Activated CD4-positive, alpha-beta T cell treated with anti-CD3 and anti-CD28 coated beads, Interleukin-2, amount 50 U/mL, for 48 hours (primary cell): ENCODE measurements at places on chromosomes 7 and 10.

DNA sequence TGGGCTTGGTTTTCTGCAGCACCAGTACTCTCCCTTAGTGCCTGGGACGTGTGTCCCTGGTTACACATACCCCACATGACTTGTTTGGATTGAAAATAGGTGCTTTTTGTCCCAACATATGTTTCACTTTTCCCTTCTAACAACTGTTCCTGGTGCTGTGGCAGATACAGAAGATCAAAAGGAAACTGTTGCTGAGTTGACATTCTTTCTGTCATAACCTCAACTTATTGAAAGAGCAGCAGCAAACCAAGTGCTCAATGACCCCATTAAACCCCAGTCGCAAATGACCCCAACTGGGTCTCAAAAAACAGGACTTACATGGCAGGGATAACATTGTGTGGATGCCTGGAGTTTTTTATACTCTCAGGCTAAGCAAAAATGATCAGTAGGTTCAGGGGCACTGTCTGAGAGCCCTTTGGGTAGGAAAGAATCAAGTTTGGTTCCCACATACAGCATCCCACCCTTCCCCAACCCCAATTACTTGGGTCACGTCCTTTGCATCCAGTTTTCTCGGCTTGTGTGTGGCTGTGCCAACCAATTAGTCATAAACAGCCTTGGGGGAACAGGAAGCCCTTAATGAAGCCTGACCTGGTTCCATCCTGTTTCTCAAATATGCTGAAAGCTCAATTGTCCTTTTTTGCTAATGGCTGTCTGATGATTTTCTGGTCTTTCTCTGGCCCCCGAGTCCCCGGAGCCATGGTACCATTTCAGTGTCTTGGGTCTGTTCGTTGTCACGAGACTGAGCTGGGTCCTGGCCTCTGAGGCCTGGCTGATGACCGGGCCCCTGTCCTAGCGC lies 4.9 kb downstream of the HKDC1 start:
- no peak for DNase-seq

GRCh38 chr10:88459530-88459929 lies 123.6 kb downstream of the RNLS start:
- no peak for DNase-seq

DNA sequence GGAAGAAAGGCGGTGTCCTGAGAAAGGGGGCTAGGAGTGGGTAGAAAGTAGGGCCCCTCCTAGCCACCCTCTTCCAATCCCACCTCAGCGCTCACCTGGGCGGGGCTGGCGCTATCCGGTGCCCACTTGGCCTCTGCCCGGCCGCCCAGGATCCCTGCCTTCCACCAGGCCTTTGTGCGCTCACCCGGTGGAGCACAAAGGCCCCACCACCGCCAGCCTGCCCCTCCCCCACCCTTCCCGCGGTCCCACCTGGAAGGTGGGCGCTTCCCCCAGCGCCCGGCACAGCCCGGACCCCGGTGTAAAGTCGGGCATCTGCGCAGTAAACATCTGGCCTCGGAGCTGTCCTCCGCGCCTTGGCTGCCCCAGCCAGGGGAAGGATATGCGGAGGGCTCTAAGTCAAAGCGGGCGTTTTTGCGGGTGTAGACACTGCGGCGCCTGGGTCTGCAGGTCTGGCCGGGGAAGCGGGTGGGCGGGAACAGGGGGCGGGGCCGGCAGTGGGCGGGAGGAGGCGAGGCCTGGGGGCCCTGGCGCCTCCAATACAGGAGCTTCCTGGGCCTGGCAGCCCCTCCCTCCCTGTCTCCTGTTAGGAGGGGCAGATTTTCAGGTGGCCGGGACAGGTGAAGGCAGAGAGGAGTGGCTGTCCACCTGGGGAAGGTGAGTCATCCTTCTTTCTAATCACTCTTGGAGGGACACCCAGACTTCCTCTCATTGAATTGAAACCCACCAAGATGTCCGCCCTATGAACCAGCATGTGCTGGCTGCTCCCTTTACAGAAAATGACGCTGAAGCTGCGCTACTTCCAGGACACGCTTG lies 49.3 kb downstream of the PNLIPRP2 start:
- no peak for DNase-seq

DNA sequence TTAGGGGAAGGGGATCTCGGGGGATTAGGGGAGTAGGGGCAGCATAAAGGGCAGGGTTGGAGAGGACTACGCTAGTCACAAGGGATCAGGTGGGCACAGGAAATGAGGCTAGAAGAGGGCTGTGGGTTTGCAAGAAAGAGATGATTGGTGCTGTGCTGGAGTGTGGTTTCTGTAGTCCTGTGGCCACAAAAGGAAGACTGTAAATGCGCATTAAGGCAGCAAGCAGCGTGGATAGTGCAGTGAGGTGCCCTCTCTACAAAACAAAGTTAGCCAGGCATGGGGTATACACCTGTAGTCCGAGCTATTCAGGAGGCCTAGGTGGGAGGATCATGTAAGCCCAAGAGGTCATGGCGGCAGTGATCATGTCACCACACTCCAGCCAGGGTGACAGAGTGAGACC lies 212.1 kb downstream of the MLLT10 start:
- no peak for DNase-seq

DNA sequence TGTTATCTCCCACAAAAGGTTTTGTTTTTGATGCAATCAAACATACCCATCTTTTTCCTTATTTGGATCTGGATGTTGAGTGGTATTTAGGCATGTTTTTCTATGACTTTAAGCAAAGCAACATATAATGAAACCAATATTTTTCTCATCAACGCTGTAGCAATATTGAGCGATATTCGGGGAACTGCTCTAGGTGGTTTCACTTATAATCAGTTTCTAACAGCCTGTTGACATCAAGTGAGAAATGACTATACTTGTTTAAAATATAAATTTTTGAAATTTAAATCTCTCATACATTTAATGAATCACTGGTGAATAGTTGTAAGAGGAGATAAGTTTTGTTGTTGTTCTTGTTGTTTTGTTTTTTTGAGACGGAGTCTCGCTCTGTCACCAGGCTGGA lies 52.8 kb upstream of the CCAR1 start:
- no peak for DNase-seq

DNA sequence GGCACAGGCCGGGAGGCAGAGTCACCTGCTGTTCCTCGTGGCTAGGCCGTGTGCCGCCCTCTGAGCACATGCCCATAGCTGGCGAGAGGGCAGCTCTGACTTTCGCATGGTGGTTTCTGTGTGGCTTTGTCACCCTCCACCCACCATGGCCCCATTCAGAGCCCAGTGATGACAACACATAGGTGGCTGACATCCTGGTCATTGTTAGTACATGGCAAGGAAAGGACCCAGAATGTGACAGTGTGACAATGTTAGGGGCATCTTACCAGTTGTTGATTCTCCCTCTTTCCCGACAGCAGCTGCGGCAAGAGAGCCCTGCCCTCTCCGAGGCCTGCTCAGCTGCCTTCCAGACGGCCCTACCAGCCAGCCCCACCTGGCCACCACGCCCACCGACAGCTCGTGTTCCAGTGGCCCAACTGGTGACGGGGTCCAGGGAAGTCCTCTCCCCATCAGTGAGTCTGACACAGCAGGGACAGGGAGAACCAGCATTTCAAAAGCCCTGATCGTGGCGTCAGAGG lies 52.2 kb downstream of the ZNF467 start:
- no peak for DNase-seq

DNA sequence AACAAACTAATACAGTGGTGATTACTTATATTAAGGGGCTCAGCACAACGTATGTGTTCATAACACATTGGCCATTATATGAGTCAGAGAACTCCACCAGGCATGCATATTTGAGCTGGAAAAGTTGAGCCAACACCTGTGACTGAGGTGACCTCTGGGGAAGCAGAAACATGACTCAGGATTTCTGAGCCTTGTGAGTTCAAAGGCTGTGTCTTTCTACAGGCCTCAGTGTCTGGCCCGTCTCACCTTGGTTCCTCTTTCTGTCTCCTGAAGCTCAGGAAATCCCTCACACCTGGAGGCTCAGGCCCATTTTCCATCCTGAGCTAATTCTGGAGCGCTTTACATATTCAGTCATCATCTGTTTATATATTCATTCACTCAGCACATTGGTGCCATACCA lies 230.9 kb upstream of the AGK start:
- DNase-seq = no peak

DNA sequence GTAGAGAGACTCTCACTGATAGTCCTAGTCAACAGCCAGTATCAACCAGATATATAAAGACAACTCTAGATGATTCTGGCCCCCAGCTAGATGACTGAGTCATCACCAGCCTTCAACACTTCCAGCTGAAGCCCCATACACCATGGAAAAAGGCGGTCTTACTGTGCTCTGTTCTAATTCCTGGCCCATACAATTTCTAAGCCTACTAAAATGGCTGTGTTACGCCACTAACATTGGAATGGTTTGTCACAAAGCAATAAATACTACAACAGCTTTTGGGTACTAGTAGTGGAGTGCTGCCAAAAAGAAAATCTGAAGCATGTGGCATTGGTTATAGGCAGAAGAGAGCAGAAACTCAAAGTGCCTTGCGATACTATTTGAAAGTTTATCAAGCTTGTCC lies 13.0 kb upstream of the TES start:
- no peak for DNase-seq

DNA sequence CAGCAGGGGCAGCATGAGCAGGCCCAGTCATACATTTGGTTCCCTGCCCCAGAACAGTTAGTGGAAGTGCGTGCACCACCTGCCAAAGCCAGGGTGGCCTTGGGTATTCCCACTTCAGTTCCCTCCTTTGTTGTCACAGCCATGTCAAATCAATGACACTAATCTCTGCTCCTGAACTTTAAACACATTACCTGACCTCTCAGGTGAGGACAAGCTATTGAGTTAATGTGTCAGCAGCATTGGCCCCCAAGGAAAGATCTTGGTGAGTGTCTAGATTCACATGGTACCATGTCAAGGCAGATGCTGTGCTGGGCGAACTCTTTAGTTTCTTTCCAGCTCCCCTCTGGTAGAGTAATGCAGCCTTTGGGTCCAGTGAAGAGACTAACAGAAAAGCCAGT lies 2.1 kb downstream of the CYP3A5 start:
- DNase-seq = no peak

DNA sequence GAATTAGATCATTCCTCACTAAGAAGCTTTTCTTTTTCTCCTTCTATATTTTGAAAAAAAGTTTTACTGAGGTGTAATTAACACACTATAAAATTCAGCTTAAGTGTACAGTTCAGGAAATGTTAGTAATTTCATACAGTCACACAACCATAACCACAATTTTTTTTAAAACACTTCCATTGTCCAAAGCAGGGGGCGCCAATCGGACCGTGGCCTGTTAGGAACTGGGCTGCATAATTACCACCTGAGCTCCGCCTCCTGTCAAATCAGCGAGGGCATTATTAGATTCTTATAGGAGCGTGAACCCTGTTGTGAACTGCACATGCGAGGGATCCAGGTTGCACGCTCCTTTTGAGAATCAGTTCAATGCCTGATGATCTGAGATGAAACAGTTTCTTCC lies 427.1 kb downstream of the TFEC start:
- DNase-seq = no peak

DNA sequence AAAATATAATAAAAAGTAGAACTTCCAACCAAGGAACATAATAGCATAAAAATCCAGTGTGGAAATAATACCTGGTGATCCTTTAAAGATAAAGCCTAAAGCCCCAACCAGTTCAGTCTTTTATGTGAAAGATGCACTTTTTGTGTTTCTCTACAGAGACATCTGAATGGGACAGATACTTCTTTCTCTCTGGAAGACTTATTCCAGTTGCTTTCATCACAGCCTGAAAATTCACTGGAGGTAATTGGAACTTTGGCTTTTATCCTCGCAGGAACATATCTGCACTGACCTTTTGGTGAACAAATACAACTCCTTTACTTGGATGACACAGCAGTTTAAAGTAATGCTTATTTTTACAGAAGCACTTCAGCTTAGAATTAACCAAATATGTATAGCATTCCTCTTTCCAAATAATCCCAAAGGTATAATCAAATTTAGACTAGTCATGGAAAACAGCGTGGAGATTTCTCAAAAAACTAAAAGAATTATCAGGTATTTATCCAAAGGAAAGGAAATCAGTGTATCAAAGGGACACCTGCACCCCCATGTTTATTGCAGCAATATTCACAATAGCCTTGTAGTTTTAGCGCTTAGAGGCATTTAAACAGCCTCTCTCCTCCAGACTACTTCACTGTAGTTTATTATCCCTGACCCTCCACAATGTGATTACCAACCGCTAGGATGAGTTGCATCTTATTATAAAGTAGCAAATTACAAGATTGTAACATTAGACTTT lies 16.8 kb downstream of the HNRNPA2B1 start:
- DNase-seq = no peak

GRCh38 chr7:143877098-143877497 lies 24.9 kb downstream of the TCAF1 start:
- DNase-seq = no peak

DNA sequence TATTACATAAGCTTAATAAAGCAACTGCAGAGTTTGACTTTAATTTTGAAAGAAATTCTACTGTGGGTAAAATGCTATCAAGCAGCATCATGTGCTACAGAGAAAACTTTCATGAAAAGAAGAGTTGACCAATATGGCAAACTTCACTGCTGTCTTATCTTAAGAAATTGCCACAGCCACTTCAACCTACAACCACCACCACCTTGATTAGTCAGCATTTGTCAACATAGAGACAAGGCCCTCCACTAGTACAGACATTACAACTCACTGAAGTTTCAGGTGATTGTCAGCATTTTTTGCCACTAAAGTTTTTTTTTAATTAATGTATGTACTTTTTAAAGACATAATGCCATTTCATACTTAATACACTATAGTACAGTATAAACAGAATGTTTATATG lies 350.3 kb downstream of the HPSE2 start:
- DNase-seq = no peak

- no peak for DNase-seq
Measured at GRCh38 chr7:30920021-30920583, 8.4 kb downstream of the AQP1 start.

DNA sequence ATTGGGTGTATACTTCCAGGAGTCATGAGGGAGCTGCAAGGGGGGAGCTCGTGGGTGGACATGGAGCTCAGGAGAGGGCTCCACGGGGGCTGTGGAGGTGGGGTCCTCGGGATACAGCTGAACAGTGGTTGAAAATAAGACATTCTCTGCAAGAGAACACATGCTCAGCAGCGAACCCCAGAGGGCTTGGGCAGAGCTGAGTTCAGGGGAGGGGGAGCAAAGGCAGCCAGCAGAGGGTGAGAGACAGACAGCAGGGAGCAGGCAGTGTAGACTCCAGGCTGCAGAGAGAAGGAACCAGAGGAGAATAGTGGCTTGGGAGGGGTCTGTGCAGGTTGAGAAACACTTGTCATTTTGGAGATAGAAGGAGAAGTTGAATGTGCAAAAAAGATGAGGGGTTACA lies 73.0 kb upstream of the LRRC18 start:
- DNase-seq = no peak

- DNase-seq = no peak
Measured at GRCh38 chr10:43874984-43875383, 226.3 kb upstream of the ZNF32 start.

- peak; percentile 77 for DNase-seq
Measured at GRCh38 chr10:97081621-97082235, 104.0 kb downstream of the SLIT1 start.

DNA sequence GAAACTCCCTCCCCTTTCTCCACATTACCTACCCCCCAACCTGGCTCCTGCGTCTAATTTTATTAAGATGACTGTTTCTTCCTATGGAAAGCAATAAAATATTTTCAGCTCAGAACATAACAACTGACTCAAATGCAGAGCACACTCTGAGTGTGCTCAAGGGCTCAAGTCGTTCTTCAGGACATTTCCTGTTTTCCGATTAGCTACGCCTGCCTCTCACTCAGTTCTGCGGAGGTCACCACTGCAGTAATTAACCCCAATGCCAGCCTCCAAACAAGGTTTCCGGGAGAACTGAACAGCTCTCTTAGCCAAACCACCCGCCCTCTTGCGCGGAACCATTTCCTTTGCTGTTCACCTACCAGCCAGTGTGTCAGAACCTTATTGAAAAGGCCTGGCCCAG lies 19.3 kb downstream of the MYOF start:
- peak; percentile 68 for DNase-seq

- no peak for DNase-seq
Measured at GRCh38 chr10:100615241-100615640, 79.5 kb downstream of the HIF1AN start.
